ENCODE measurements at places on chromosomes 5 and 9. TPM values are rescaled to one million over a fixed set of nuclear protein-coding genes. Genes with fewer than 3 reads are reported as not detected.

DNA sequence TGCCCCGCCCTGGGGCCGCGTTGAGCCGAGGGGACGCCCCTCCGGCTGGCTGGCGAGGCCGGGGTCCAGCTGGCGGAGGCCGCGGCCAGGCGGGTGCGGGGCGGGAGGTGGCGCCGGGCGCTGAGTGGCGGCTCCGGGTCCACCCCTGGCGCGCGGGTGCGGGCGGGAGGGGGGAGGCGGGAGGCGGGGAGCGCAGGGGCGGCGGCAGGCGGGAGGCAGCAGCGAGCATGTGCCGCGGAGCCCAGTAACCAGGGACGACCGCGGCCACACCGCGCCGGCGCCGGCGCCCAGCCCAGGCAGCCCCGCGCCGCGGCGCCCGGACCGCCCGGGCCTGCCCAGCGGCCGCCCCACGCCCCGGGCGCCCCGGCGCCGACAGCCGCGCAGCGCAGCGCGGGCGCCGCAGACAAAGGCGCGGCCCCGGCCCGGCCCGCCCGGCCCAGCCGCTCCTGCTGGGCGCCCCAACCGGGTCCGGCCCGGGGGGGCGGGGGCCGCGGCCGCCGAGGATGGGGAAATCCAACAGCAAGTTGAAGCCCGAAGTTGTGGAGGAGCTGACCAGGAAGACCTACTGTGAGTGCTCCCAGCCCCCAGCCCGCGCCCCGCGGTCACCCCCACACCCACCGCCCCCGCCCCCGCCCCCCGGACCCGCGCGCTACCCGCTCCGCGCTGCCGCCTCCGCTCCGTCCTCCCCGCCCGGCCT is at the start of gene NCS1:
TSS of gene NCS1 (plus strand) at position 244 of the 697 bp plus-strand sequence. CDS start at position 504, 260 bp downstream.
- peak; percentile 68 for DNase-seq

DNA sequence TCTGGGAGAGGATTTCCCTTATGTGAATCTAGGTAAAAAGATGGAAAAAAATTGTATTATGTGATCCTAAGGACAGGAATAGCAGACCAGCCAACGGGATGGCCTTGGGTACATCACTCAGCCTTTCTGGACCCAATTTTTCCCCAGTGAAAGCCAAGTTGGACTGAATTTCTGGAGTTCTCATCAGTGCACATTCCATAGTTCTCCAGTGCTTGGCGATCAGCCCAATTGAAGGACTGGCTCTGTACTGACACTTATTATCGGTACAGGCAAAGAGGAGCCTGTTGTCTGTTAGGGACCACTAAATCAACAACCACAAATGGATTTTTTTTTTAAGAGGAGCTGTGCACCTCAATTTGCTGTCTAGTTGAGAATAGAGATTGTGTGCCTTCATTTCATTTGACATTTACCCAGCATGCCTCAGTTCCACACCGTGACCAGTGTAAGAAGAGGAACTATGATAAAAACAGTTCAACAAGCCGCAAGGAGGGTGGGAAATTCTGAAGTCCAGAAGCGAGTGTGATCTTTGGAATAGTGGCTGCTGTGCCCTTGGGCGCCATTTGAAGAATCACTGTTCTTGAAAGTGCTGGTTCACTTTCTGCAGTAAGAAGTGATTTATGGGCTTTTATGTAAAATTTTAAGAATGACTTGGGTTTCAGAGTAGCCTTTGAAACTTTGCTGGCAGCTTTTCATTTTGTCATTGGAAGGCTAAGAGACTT is 8.0 kb downstream of the ARL10 start:
- no peak for DNase-seq

DNA sequence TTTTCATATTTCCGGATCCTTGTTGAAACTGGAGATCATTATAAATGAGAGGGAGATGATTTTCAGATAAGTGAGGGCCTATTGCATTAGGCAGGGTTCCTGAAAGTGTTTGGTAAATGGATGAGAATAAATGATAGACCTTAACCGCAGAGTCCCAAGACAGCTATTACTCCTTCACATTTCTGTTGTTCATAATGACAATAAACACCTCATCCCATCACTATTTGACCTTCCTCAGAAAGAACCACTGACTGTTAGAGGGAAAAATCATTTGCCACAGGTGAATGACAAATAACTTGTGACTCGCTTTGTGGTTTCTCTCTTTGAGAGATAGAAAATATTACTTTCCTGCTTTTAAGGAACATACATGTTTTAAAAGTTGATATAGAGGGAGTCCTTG is 47.3 kb upstream of the TRMT10B start:
- no peak for DNase-seq

DNA sequence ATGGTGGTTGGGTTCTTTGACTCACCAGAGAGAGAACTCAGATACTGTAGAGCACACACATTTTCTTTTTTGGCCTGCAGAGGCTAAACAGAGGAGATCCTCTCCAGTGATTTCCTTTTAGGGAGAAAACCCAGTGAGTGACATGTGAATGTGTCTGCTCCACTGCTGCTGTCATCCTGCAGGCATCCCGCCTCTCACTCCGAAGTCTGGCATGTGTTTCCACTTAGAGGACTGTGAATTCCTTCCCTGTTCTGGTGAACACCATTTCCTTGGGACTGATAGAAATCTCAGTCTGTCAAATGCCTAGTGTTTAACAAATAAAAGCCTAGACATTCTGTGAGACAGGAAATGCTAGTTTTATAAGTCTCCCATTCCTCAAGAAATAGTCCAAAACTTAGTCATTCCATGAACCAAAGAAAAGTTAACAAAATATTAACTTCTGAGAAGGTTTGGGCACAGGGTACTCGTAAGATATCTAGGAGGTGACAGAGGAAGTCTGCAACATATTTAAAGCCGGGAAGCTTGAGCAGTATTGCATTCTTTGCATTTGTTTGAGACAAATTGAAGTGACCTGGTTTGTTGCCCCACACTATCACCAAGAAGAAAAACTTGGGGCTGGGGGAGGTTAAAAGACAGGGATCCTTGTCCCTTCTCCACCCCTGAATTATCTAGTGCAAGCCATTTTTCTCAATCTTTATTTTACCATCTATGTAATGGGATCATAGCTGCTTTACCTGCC is 74.9 kb upstream of the NIPAL4 start:
- DNase-seq, result peak; percentile 22

CDC23 gene
- 66.7 TPM for polyA plus RNA-seq

DNA sequence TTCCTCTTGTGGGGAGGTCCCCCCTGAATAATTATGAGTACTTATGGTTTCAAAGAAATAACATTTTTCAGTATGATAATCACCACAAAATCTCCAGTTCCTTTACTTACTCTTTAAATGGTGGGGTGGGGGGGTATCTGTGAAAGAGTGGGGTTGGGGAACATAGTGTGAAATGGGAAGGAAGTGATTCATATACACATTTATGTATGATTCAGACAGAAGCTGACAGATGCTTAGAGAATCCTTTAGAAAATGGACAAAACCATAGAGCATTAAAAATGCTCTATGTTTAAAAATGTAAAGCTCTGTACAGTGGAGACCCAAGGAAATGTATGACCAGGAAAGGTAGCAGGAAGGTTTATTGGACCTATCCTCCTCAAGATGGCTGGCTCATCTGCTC is 267.5 kb upstream of the GRIA1 start:
- DNase-seq, result no peak

DNA sequence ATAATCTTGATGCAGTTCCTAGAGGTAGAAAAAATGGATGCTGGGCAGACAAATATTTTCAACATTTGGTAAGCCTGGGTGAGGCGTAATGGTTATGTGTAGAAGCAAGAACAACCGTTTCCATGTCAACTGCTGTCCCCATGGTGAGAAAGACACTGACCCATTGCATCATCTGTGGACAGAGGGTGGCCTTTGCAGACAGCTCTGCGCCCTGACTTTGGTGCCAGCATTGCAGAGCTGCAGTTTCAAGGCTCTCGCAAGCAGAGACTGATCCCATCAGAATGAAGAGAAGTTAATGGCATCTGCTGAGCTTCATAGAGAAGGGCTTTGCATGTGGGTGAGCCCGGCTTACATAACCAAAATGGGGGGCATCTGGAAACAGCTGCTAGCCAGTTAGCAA is 179.0 kb upstream of the ADRA1B start:
- no peak for DNase-seq

DNA sequence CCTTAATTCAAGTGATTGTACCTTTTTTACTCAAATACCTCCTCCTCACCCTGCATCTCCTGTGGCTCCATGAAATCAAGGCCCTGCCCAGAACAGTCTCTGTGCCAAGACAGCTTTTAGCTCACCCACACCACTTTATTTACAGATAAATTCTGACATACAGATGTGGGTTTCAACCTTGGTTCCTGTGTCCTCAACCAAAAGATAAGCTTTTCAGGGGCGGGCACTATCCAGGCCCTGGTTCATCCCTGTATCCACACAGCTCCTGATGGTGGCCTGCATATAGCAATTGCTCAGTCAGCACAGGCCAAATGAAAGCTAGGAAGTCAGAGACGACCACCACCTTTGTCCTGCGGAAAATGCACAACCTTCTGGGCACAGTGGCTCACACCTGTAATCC is 8.3 kb downstream of the SHB start:
- DNase-seq, result no peak

DNA sequence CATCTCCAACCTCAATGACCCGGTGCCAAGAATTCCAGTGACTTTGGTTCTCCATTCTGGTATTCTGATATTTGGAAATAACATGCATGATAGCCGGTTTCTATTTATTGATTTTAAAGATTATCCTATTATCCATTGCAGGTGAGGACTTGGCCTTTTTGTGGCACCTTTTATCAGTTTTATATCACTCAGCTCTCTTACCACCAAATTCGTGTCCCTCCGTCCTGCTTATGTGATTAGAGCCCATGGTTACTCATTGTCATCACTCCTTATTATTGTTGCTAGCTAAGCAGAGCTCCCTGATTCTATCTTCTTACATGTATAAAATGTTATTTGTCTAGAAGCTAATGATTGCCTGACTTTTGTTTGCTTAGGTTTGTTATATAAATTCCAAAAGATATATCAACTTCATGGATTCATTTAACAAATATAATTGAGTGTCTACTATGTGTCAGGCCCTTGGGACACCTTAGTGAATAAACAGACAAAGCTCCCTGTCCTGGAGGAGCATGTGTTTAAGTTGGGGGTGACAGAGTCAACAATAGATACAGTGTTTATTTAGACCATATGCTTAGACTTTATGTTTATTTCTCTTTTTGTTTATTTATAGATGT is 138.2 kb downstream of the ADAMTS16 start:
- DNase-seq, result no peak
